ENCODE measurements at places on chromosomes 16 and 17. TPM values are rescaled to one million over a fixed set of nuclear protein-coding genes. Genes with fewer than 3 reads are reported as not detected.

MMP2 gene
- total RNA-seq = 53.0 TPM

GJD3 gene
- total RNA-seq = not detected

CCL16 gene
- total RNA-seq = not detected

HLF gene
- 1.9 TPM for total RNA-seq

ADORA2B gene
- 16.0 TPM for total RNA-seq

CLN3 gene
- 11.9 TPM for total RNA-seq

SPIRE2 gene
- total RNA-seq = 5.0 TPM

MT1M gene
- total RNA-seq = 26.7 TPM

RNF157 gene
- 0.40 TPM for total RNA-seq

ITGAD gene
- not detected for total RNA-seq

PDE6G gene
- not detected for total RNA-seq

KRT14 gene
- total RNA-seq = 7.9 TPM

TBC1D26 gene
- total RNA-seq = not detected

ABCC12 gene
- not detected for total RNA-seq

HOXB5 gene
- not detected for total RNA-seq

SPNS2 gene
- 4.2 TPM for total RNA-seq

CEMP1 gene
- not detected for total RNA-seq

TPSG1 gene
- 1.9 TPM for total RNA-seq

SMPD3 gene
- total RNA-seq = not detected

Data from MG63 (cell line).